ENCODE measurements at places on chromosomes 2 and 18.
A peak's percentile ranks its signal among the peaks of the same experiment; 100 is the strongest.

DNA sequence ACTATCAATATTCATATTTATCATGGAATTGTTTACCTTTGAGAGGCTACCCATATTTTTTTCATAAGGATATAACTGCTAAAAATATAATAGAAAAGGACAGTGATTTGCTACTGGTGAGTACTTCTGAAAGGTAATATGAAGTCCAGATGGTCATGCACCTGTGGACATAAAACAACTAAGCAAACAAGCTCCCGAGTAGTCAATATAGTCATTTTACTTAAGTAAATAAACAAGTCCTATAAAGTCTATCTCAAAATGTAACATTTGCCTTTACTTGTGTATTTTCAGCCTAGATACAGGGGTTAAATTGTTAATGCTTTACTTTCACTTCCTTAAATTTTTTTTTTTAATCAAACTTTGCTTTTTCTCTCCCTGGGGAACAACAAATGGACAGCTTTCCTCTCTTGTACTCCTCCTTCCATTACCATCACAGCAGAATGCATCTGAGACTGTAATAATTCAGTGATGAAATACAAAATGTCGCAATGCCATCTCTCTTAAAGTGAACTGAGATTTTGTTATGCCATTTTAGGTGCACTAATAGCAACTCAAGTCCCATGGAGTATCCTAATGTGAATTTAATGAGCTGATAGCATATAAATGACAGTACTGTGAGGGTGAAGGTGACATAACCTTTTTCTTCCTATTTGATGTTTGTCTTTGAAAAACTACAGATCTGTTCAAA is 1325.4 kb upstream of the ZEB2 start:
- DNase-seq: no peak

GRCh38 chr2:147293991-147294824 is 550.6 kb upstream of the ACVR2A start:
- DNase-seq: no peak

DNA sequence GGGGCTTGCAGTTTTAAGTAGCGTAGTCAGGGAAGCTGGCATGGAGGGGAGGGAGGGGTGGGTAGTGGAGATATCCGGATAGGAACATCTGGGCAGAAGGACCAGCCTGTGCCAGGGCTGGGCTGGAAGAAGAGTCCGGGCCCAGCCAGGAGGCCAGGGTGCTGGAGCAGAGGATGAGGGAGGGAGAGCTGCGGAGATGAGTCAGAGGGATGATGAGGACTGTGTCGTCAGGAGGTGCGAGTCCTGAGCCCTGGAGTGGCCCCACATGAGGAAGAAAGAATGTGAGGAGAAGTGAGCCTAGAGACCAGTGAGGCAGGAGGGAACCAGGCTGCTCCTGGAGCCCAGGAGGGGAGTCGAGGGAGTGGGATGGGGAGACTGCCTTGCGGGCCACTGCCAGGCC is 82.4 kb downstream of the CTIF start:
- DNase-seq: no peak

- no peak for DNase-seq
Observed at GRCh38 chr2:139209586-139209985, 429.4 kb upstream of the NXPH2 start.

DNA sequence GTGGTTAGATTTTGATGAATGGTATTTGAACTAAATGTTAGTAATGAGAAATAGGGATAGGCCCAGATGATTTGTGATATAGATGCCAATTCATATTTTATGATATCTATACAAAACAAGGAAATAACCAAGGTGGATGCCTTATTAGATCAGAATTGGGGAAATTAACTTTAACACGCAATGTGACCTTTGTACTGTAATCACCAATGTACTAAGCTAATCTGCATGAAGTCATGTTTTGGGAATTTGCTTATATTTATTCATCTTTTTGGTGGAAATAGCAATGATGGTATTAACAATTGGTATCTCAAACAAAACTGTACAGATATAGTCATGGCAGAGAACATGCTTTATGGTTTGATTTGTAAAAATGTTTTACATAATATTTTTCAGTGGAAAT is 504.7 kb downstream of the PLCL1 start:
- no peak for DNase-seq

DNA sequence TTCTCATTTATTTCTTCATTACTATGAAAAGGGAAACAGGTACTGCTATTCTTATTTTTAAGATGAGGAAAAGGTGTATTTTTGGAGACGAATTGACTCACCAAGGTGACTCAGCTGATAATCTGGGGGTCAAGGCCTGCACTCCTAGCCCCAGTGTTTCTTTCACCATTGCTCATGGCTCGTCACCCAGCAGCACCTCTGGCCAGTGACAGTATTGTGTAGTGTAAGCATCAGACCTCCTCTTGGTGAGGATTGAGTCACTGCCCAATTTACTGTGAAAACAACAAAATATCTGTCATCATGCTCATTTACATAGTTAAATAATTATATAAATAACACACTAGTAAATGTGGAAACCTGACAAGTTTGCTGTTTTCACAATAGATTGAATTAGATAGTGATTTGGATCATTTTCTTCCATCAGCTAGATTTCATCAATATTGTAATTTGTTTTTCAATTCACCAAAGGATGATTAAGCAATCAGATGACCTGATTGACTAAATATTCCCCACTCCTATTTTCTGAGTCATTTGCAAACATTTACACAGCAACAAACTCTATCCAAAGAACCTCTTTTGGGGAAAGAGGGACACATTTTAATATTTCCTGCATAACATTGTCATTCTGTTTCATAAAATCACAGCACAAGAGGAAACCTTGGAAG is 492.8 kb upstream of the RAB12 start:
- DNase-seq: no peak

DNA sequence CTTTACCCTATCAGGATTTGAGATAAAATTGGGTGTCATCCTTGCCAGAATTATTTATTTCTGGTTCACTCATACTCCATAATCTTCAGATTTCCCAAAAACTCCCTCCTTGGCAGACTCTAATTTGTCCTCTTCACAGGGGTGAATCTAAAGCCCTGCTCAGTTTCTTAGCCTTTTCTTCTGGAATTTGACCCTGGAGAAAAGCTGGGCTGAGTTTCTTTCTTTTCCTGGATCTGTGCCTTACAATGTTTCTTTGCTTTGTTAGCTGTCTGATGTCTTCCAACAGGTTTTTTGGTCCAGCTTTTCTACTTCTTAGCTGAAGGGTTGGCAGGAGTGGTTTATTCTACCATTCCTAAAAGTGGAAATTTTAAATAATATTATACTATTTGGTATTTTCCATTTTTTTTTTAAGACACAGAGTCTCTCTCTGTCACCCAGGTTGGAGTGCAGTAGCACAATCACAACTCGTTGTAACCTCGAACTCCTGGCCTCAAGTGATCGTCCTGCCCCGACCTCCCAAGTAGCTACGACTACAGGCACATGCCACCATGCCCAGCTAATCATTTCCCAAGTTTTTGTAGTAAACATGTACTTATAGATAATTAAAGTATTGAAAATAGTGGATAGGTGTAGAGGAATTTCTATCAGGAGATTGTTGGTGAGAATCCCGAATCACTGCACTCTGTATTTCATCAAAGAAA is 138.4 kb upstream of the TWIST2 start:
- no peak for DNase-seq

GRCh38 chr2:3959372-3959771 is 256.0 kb downstream of the DCDC2C start:
- DNase-seq: no peak

DNA sequence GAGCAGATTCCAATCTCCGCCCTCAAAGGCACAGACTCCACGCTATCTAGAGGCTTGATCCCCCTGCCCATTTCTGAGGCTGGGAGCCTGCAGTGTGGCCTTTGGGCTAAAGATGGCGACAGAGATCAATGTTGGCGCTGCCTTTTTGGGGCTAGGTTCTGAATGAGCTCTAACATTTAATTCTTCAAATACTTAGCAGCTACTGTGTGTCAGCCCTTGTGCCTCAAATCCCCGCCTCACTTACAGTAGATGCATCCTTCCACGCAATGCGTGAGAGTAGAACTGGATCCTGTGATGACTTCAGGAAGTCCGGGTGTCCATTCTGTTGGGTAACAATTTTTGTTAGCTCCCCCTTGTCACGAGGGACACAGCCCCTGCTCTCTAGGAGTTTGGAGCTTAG is 12.4 kb downstream of the IL1F10 start:
- DNase-seq: peak; percentile 52

All from activated naive CD4-positive, alpha-beta T cell treated with Interleukin-2 at 50 U/mL for 16 hours (primary cell).